ENCODE measurements at places on chromosomes 4 and X.

- DNase-seq: no peak
These were observed 124.5 kb downstream of the MBNL3 start for GRCh38 chrX:132364313-132364712.

DNA sequence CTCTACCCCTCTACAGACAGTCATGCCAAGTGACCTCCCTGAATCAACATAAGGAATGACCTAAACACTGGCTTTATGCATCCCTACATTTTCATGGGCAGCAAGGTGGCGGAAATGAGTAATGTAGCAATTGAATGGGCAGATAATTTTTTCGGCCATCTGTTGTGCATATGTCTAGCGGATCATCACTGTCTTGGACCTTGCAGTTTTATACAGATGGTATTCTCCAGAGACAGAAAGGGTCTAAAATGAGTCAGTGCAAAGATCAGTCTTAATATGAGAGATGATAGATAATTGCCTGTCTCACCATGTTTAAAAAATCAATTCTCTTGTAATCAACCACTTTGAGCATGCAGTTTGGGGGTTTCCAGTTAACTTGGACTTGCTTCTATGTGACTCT lies 177.3 kb upstream of the DKK2 start:
- DNase-seq: no peak

DNA sequence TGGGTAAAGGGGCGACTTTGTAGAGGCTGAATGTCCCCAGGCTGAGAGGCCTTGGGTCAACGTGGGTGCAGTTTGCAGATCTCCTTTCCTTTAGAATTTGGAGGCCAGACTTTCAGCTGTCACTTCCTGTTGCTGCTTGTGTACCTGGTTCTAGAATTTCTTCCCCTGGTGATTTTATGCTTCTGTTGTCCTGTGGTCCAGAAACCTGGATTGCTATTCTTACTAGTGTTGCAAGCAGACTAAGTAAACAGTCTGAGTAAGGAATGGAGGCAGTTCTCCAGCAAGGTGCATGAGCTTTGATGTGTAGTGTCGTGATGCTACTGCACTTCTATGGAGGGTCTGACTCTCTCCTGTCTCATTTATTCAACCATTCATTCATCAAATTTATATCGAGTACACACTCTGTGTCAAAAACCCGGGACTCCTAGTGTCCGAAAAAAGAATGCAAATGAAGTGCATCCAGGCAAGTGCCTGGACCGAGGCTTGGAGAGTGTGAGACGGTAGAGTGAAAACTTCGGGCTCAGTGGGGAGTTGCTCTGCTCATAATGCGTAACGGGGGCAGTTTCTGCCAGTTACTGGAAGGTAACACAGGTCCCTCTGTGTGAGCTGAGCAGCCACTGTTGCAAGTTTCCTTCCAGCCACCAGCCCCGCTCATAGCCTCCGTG lies 83.3 kb downstream of the SORCS2 start:
- DNase-seq: no peak

GRCh38 chr4:62399242-62399641 lies 1199.1 kb downstream of the ADGRL3 start:
- no peak for DNase-seq

DNA sequence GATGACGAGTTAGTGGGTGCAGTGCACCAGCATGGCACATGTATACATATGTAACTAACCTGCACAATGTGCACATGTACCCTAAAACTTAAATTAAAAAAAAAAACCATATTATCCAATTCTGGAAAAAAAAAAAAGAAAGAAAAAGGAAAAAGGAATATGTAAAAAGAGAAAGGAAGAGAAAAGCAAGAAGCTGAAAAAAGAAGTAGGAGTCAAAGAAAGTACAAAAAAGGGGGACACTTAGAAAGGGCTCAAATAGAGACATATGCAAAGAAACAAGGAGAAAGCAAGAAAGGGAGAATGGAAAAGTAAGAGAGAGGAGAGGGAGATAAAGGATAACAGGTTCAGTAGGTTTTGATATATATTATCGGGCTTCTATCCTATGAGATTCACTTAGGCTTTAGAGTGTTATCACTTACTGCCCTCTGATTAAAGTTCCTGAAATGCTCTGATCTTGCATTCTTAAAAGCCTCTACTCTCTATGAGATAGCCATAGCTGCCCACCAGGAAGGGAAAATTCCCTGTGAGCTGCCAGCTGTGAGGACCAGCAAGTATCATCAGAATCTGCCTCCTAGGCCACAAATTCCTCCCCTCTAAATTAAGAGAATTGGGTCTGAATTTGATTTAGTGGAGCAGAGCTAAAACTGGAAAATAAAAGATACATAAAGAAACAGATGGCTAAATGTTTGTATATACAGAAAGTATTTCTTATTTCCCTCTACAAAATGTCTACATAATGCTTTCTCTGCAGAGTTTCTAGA lies 95.2 kb downstream of the AMMECR1 start:
- no peak for DNase-seq

GRCh38 chrX:9635368-9635767 lies 130.3 kb downstream of the GPR143 start:
- DNase-seq: peak; percentile 24

DNA sequence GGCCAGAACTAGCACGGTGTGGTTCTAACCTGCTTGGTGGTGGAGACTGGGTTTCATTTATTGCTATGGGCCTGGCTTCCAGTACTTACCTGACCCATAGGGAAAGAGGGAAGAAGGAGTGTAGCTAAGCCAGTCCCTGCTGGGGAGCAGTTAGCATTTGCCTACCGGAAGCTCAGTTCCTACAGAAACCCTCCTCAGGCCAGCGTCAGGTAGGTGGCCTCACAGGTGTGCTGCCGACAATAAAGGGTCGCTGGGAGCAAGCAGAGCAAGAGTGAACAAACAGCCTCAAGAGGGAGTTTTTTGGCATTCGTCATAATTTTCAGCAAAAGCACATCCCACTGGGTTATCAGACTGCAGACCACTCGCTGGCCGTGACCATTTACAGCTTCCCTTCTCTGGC lies 740.6 kb upstream of the TENM3 start:
- no peak for DNase-seq
